ENCODE measurements at places on chromosomes 1 and 21.

- no peak for DNase-seq
Observed at GRCh38 chr1:99424087-99424486, 159.8 kb downstream of the PLPPR4 start.

GRCh38 chr1:82073659-82074058 is 272.9 kb downstream of the ADGRL2 start:
- no peak for DNase-seq

DNA sequence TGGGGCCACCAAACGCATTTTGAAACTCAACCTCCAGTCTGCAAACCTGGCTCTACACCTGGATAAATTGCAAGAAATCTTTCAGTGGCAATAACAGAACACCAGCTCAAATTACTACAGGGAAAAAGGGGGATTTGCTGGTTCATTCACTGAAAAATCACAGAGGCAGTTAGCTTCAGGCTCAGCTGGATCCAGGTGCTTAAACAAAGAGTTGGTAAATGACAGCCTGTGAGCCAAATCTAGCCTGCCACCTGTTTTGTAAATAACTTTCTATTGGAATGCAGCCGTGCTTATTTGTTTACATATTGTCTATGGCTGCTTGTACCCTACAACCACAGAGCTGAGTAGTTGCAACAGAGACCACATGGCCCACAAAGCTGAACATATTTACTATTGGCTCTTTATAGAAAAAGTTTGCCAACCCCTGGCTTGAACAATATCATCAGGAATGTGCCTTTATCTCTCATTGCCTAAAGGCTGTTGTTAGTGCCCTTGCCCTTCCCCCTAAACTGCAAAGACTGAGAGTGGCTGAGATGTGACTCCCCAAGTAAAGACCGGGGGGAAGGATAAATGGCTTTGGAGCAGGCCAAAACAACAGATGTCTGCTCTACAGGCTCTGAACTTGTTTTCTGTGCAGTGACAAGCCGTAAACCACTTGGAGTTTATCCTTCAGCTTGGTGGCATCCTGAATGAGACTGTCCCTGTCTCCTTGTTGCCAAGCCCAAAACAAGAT is 21.5 kb upstream of the PTPRF start:
- DNase-seq: no peak

GRCh38 chr1:246728311-246728710 is 4.1 kb downstream of the SCCPDH start:
- no peak for DNase-seq

DNA sequence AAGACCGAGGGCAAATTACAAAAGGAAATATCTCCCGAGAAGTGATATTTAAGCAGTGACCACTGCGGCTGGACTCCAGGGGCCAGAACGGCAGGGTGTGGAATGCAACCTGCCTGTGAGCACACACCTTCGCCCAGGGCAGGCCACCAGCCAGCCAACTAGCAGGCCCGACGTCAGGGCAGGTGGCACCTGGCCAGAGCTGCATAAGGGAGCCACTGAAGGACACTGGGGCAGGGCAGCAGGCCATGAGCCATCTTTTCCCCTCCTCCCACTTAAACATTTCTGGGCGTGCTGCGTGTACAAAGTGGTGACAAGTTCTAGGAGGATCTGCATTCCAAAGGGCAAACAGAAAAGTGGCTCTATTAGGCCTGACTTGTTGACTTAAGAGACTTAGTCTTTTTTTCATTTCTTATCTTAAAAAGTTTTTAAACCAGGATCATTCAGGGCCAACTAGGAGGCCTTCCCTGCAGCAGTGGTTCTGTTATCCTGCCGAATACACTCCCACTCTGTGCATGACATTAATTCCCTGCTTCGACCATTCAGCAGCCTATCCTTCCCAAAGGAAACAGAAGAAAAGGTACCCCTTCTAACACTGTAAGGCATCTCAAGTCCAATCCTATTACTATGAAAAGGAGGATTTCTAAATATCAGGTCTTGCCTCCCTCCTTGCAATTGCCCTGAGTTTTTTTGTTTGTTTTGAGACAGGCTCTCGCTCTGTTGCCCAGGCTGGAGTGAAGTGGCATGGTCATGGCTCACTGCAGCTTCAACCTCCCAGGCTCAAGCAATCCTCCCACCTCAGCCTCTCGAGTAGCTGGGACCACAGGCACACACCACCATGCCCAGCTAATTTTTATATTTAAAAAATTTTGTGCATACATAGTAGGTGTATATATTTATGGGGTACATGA is 96.3 kb downstream of the BCAR3 start:
- DNase-seq: no peak

DNA sequence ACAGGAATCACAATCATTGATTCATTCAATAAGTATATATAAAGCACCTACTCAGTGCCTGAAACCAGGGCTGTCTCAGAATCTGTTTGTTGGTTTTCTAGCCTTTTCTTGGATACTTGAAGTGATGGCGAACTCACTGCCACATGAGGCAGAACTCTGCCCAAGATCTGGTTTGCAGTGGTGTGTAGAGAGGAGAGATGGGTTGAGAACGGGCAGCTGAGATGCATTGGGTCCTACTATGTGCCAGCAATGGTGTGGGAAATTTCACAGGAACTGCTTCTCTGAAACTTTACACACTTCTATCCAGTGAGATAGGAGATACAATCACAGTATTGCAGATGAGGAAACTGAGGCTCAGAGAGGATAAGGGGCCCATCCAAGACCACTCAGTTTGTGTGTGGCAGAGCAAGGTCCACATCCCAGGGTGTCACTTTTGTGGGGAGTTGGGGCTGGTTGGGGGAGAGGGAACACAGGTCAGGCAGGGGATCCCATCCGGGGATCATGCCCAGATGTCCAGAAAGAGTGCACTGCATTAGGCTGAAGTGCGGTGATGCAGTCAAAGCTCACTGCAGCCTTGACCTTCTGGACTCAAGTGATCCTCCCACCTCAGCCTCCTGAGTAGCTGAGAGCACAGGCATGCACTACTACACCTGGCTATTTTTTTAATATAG is 83.7 kb upstream of the IFFO2 start:
- no peak for DNase-seq

- DNase-seq: no peak
Observed at GRCh38 chr1:183877053-183877720, 72.3 kb downstream of the RGL1 start.

GRCh38 chr1:40350391-40350790 is 23.1 kb upstream of the SMAP2 start:
- no peak for DNase-seq

DNA sequence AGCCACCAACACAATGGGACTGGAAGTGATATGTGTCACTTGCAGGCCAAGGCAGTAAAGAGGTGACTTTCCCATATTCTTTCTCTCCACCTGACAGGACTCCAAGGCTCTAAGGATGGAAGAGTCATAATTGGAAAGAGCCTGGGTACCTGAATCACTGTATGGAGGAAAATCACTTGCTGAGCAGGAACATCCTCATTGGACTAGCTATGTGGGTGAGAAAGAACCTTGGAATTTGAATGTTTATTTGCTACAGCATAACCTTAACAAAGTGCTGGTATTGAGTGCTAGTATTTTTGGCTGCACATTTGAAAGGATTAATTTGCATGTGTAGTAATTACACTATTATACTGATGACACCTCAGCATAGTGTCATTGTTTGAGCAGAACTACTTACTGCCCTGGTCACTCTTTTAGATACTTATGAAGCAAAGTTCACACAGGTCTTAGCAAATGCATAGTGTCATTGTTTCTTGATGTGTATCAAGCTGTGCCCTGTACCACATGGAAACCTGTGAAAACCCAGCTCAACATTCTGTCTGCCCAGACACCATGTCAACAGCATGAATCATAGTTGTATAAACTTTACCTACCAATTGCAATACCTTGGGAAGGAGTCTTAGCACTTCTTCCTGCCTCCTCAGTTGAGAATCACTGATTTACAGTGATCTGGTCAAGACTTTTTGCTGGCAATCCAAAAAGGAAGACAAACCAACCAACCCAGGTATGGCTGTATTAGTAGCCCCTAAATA is 5.1 kb upstream of the S100A10 start:
- DNase-seq: no peak

DNA sequence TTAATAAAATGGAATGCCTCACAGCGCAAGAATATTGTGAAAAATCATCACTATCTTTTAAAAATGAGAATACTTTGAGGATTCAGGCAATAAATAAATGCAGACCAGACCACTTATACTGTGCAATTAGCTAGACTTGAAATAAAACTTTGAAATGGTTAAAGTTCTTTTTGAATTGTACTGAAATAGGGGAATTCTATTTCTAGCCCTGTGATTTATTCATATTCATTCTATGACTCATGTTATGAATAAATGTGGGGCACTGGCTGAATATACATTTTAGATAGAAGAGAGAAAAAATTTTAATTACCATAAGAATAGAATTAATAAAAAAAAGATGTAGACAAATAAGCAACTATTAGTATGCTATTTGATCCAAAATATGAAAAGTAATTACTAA is 16.4 kb upstream of the USP25 start:
- DNase-seq: no peak

- no peak for DNase-seq
Observed at GRCh38 chr1:116918714-116919357, 9.1 kb downstream of the PTGFRN start.

GRCh38 chr21:37620401-37620800 is 253.8 kb downstream of the DYRK1A start:
- no peak for DNase-seq

DNA sequence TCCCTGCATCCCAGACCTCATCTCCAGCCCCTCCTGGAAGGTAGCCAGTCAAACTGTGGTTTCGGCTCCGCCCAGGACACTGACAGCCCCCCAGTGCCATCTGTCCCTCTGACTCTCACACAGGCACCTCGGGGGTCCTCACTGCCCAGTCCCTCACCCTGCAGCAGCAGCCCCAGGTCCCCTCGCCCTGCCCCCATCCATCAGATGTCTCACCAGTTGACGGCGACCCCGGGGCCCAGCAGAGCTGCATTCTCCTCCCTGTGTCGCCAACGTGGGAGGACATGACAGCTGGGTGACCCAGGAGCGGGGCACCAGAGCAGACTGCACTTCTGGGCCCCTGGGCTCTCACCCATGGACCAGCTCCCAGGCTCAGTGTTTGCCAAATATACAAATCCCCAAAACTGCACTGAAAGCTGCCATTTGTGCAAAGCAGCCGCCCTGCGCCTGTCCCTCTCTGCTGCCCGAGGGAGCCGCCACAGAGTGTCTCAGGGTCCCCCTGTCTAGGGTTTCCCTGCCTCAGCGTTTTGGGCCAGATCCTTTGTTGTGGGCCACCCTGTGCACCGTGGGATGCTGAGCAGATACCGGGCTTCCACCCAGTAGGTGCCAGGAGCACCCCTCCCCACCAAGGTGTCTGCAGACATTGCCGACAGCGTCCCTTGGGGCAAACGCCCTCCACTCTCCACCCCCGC is 48.2 kb downstream of the PRDM15 start:
- no peak for DNase-seq

- DNase-seq: no peak
Observed at GRCh38 chr1:203455706-203456105, 19.9 kb upstream of the PRELP start.

- no peak for DNase-seq
Observed at GRCh38 chr1:75613916-75614315, 3.0 kb upstream of the SLC44A5 start.

- no peak for DNase-seq
Observed at GRCh38 chr21:31293986-31294385, 50.1 kb downstream of the TIAM1 start.

DNA sequence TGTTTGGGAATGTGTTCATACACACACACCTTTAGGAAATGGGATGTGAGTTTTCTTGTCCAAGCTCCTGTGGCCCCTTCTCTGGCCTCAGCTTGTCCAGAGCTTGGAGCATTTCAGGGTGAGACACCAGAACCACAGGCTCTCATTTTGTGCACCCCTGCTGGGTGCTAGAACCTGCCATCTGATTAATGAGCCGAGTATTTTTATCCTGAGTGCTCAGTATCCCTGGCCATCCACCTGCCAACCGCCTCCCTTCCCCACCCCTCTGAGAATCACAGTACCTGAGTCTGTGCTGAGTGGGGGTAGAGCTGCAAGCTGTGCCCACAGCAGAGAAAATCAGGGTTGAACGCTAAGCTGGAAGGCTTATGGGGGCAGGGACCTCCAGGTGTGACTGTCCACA is 1.4 kb downstream of the CASQ1 start:
- no peak for DNase-seq

DNA sequence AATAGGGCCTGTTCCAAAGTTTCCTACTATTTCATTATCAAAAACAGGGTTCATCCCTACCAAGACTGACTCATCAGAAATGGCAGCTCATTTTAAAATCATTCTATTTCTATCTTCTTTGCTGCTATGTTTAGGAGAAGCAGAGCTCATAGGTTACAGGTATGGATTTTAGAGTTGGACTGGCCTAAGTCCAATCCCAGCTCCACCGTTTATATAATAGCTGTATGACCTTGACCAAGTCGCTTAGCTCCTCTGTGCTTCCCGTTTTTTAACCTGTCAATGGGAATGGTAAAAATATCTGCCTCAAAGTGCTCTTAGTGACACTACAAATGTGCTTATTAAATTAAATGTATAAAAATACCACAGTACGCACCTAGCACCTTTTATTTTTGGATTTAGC is 412.6 kb downstream of the ZP4 start:
- DNase-seq: no peak

- no peak for DNase-seq
Observed at GRCh38 chr1:17805869-17806684, 50.9 kb downstream of the ACTL8 start.

- no peak for DNase-seq
Observed at GRCh38 chr1:221716713-221717484, 25.0 kb downstream of the DUSP10 start.

DNA sequence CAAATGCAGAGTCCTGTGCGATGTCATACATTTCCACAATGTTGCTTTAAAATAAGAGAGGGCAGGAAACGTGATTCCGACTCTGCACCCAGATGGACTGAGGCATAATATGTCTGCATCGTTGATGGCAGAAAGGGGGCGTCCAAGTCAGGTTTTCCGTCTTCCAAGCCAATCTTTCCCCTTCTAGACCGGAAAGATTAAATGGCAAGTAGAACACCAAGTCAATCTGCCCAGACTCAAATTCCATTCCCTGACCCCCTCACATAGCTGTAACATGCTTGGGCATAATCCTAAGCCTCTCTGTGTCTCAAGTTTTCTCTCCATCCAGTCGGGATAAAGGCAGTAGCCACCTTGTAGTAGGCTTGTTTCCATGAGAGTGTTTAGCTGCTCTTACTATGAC is 14.4 kb downstream of the PCP4 start:
- no peak for DNase-seq

DNA sequence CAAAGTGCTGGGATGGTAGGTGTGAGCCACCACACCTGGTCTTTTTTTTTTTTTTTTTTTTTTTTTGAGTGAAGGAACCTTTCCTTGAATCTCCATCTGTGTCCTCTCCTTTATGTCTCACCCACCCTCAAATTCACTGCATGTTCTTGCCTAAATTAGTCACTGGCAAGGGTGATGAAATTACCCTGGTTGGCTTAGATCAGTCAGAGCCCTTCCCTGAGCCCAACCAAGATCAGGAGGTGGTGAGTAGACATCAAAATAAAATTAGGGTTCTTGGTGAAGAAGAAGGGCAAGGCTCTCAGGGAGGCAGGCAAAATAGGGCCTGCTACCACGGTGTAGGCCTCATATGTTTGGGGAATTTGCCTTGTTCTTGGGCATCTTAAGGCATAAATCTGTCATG is 5.3 kb upstream of the TNN start:
- no peak for DNase-seq
